ENCODE measurements at places on chromosomes 12 and 14.
A peak's percentile ranks its signal among the peaks of the same experiment; 100 is the strongest.

GRCh38 chr14:31340297-31341063, 79.9 kb downstream of the HEATR5A start:
- DNase-seq = no peak

DNA sequence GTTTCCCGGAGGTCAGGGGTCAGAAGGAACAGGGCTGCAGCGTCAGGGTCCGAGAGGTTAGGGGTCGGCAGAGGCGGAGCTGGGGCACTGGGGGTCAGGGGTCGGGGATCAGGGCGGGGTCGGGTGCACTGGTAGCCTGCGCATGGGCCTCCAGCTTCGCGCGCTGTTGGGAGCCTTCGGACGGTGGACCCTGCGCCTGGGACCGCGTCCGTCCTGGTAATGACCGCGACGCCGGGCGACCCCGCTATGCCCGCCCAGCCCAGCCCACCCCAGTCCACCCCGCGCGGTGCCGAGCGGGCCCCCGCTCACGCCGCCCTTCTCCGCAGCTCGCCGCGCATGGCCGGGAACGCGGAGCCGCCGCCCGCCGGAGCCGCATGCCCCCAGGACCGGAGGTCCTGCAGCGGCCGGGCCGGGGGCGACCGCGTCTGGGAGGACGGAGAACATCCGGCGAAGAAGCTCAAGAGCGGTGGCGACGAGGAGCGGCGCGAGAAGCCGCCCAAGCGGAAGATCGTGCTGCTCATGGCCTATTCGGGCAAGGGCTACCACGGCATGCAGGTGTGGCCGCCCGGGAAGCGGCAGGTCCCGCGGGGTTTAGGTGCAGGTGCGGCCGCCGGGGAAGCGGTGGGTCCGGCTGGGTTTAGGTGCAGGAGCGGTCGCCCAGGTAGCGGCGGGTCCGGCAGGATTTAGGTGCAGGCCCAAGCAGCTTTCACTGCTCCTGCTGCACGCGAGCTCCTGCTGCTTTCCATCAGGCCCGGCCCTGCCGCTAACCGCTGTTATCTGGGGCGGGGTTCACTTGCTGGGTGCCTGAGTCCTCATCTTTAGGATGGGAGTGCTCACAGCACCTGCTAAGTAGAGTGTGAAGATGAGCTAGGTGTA, 743 bp downstream of the PUS1 start:
- DNase-seq = peak; percentile 12

DNA sequence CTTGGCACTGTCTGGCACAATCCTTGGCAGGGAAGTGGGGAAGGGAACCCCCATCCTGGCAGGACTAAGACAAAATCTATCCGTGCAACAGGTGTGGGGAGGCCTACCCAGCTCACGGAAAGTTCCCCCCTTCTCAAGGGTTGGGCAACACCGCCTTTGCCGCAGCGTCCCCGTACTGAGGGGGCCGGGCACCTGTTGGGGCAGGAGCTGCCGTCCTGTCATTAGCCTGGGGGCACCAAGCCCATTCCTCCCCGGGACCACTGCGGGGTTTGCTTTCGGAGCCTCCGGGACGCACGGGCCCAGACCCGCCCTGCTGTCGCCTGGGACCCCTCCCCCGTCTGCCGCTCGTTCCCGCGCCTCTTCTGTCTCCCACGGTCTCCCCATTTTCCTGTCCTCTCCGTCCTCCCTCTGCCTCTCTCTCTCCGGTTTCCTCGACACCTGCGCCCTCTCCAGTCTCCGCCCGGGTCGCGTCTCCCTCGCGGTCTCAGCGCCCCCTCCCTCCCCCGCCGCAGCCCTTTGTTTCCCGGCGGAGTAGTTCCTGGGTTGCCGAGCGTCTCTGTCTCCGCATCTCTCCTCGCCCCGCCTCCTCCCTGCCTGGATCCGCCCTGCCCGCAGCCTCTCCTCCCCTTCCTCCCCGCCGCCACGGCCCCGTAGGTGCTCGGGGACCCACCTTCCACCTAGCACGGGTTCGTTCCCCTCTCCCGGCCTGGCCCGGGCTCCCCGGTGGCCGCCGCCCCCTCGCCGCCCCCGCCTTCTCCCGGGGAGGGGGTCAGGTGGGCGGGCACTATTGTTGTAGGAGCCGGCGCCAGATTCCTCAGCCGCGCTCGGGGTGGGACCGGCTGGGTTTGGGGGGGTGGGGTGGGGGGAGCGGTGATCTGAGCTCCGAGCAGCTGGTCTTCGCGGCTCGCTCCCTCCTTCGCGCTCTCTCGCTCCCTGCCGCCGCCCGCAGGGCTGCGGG, at the start of gene CACNB3:
Gene CACNB3 (plus strand): TSS at position 624 of the 958 bp plus-strand sequence. CDS start 434 bp downstream, outside the sequence.
- peak; percentile 75 for DNase-seq

- no peak for DNase-seq
These were observed 33.1 kb downstream of the KNTC1 start for GRCh38 chr12:122560138-122560537.

DNA sequence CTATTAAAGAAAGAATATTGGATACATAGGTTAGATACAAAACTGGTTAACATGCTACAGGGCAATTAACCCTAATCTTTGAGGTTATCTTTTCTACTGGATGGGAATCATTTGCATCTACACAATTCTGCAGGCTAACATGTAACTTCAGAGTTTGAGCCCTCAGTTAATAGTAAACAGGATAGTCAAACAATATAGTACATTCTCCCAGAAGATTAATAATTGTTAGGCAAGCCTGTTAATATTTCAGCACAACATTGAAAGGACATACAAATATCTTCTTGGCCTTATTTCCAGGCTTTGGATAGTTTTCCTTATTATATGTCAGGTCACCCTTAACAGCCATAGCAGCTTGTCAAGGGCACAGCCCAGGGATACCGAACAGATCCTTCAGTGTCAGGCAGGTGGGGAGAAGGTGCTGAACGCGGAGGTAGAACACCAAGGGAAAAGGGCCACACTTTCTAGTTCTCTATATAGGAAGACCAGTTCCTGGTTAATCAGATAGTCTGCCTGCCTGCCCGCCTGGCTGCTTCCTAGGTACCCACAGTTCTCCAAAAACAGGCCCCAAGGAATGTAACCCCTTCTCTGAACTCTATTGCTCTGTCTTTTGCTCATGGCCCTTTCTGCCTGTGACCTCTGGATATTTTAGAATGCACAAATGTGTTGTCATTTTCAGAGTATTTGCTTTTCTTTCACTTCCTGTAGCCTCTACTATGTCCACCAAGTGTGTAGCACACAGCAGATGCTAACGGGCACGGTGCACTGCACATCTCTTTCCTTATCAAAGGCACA, 256.0 kb downstream of the PCNX1 start:
- no peak for DNase-seq

- DNase-seq = no peak
These were observed 253.9 kb upstream of the MDGA2 start for GRCh38 chr14:47929334-47929733.

- DNase-seq = no peak
These were observed 82.2 kb downstream of the EML1 start for GRCh38 chr14:99875421-99875820.

DNA sequence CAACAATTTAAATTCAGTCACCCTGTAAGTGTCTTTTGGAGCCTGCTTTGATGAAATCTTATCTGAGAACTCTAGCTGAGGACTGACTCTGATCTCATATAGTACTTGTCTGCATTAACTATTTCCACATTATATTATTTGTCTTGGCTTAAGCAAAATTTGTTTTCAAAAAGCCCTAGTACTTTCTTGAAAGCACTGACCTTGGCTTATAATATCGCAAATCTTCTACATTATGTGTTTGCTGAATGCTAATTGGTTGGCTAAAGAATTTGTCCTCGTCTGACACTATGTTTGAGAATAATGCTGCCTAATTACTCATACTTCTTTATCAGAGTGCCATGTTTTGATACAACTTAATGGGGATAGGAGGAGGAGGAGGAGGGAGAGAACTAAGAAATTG, 46.9 kb upstream of the FLRT2 start:
- no peak for DNase-seq

GRCh38 chr12:93597608-93598007, 25.1 kb downstream of the SOCS2 start:
- DNase-seq = no peak
